ENCODE measurements at places on chromosomes 12 and 14.
A peak's percentile ranks its signal among the peaks of the same experiment; 100 is the strongest.

DNA sequence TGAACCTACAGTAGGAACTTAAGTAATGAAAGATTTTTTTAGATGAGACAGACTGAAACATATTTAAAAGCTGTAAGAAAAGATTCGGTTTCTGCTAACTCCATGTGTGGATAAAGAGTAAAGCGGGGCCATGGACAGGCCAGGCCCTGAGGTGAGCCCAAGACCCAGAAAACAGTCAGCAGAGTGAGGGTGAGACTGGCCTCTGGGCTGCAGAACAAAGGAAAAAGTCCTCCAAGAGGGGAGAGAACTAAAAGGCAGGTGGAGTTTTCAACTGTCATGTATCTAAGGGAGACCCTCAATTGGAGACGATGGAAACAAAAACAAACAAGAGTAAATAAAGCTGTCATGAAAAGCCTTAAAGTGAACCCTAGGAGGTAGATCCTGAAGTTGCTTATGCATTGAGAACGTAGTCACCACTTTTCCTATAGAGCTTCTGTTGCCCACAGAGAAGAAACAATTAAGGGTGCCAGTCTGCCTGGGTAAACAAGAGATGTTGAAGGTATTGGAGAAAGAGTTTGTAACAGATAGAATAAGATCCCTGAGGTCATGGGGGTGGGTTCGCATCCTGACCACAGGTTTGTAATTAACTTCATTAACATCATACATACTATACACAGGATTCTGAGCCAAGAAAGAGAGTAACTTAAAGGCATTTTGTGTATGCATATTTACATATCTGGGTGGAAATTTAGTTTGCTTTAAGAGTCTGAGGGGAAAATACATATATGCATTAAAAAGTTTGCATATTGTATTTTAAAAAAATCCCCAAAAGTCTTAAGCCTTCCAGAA is 268.7 kb upstream of the PDE3A start:
- DNase-seq, result no peak

DNA sequence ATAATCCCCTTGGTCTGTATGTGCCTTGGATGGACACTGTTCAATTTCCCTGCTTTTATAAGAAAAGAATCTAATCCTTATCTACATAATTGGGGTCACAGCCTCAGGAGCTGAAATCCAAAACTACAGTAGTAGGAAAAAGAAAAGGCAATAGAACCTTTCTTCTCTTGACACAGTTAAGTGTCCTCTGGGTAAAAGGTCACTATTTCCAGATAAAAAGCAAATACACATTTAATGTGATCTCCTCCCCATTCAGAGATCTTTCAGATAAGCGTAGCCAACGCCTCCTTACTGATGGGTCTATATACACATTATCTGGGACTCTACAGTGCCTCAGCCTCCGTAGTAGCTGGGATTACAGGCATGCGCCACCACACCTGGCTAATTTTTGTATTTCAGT is 73.4 kb downstream of the CLIP1 start:
- no peak for DNase-seq

- DNase-seq, result no peak
Measured at GRCh38 chr14:64692189-64692985, 11.8 kb upstream of the PLEKHG3 start.

GRCh38 chr12:72338437-72338836 is 66.3 kb downstream of the TRHDE start:
- DNase-seq, result no peak

DNA sequence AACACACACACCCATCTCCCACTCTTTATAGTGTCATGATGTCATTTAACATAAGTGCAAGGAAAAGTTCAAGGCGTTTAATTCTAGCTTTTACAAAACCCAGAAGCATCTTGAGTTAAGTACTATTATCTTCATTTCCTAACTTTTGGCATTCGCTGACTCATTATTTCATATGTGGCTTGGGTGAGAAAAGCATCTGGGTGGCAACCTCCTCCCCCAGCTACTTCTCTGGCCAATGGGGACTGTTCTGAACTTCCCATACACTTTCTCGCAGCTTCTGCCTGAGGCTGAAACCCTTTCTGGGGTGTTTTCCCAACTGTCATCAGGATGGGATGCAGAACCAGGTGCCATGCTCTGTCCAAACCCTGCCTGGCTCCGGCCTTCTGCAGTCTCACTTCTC is 2.8 kb upstream of the MARK3 start:
- peak; percentile 29 for DNase-seq
